ENCODE measurements at places on chromosomes 5 and 9. TPM values are rescaled to one million over a fixed set of nuclear protein-coding genes. Genes with fewer than 3 reads are reported as not detected.

DNA sequence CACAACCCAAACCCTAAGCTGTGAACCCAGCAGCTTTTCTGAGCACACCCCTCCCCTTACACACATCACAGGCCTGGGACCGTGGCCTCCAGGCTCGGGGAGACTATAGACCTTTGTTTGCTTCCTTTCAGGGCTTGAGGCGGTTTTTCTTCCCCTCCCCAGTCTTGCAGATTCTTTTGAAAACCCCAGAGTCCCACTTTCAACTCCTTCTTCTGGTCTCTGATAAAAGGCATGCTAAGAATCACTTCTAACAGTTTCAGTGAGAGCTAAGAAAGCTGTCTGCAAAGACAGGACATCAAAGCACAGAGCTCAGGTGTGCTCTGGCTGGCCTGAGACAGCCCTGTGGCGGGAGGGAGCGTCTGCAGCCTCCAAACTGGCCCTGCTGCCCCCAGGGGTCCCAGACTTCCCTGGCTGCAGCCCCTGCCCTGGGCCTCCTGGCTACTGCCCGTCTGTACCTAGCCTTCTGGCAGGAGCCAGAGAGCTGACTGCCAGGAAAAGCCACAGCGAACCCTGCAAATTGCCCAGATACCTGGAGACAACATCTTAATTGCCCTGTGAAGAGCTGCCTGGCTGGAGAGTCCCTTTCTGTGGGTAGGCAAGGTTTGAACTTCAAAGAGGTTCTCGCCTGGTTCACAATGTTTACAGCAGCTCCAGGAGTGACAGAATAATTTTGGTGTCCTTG lies 138.9 kb downstream of the GADD45G start:
- DNase-seq, result peak; percentile 38

DNA sequence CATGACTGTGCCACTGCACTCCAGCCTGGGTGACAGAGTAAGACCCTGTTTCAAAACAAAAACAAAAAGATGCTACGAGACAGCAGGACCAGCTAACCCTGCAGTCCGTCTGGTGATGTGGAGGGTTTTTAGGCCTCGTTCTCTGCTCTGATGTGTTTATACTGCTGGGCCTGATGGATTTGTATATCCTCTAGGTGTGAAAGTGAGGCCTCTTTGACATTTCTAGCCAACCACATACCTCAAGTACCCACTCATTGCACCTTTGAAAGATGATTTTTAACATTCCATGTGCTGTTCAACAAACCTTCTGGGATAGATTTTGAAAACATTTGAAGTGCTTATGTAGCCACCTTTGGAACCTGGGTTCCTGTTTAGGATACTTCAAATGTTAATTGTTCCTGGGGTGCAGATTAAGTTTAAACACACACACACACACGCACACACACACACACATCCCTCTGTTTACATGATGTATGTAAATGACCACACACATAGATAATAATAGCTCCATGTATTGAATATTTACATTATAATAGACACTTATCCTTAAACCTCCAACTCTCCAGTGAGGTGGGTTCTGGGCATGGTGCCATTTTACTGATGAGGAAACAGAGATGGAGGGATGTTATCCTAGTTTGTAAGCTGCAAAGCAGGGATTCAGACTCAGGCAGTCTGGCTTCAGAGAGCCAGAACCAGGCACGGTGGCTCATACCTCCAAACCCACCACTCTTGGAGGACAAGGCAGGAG lies 48.8 kb upstream of the GOLPH3 start:
- no peak for DNase-seq

- peak; percentile 15 for DNase-seq
Measured at GRCh38 chr9:89631384-89631783, 26.6 kb downstream of the GADD45G start.

Gene GPR151
- not detected for total RNA-seq

Gene CARTPT
- not detected for total RNA-seq
